ENCODE measurements at places on chromosomes 2 and 18. TPM values are rescaled to one million over a fixed set of nuclear protein-coding genes. Genes with fewer than 3 reads are reported as not detected.

DNA sequence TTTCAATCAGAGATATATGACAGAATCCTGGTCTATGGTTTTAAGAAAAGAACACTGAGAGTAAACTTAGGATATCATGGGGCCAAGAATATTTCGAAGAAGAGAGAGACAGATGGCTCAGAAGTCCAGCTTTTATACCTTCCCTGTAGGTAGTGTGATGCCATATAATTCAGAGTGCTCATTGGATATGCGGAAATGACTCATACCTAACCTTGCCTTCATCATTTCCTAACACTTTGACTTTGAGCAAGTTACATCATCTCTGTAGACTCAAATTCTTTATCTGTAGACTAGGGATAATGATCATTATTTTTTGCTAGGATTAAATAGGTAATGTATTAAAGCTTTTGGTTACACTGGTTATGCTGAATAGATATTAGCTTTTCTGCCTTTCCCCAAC is 461.6 kb upstream of the CNTNAP5 start:
- H3K4me3 ChIP-seq = no peak overlapping the region
- H3K36me3 ChIP-seq = no peaks in the 10 kb centered on the region
- DNase-seq = no peak
- H3K27ac ChIP-seq = no peak overlapping the region

DNA sequence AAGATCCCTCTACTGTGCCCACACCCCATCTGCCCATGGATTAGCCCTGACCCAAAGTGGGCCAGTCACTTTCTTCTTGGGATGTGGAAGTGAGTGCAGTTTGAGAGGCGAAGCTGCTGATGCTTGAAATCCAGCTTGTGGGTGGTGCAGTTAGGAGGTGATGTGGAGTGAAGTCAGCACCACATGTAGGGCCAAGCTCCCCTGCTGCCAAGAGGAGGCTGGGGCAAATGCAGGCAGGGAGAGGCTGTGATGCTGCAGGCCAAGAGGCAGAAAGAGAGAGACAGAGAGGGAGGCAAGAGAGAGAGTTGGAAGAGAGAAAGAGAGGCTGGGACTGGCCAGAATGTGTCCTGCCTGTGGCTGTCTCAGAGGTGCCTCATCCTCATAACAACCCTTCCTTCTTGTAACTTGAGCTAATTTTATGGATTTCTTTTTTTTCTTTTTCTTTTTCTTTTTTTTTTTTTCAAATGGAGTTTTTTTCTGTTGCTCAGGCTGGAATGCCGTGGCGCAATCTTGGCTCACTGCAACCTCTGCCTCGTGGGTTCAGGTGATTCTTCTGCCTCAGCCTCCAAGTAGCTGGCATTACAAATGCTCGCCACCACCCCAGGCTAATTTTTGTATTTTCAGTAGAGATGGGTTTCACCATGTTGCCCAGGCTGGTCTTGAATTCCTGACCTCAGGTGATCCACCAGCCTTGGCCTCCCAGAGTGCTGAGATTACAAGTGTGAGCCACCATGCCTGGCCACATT is 35.3 kb upstream of the CAB39 start:
- H3K4me3 ChIP-seq = no peak overlapping the region
- H3K27me3 ChIP-seq = no peaks in the 10 kb centered on the region
- H3K36me3 ChIP-seq = no peaks in the 10 kb centered on the region
- no peaks in the 10 kb centered on the region for H3K4me1 ChIP-seq

GRCh38 chr18:51668101-51668500 is 470.6 kb upstream of the MEX3C start:
- no peak overlapping the region for H3K4me3 ChIP-seq
- H3K27ac ChIP-seq = no peak overlapping the region
- no peaks in the 10 kb centered on the region for H3K4me1 ChIP-seq
- peak; percentile 59 for DNase-seq
- H3K27me3 ChIP-seq = no peaks in the 10 kb centered on the region

DSG4 gene
- not detected for total RNA-seq

ANO7 gene
- total RNA-seq = 1.6 TPM

Data from breast epithelium (tissue), 4 donors.